ENCODE measurements at places on chromosomes 4 and X.

GRCh38 chr4:155877971-155878370, 11.9 kb upstream of the ASIC5 start:
- DNase-seq: no peak

DNA sequence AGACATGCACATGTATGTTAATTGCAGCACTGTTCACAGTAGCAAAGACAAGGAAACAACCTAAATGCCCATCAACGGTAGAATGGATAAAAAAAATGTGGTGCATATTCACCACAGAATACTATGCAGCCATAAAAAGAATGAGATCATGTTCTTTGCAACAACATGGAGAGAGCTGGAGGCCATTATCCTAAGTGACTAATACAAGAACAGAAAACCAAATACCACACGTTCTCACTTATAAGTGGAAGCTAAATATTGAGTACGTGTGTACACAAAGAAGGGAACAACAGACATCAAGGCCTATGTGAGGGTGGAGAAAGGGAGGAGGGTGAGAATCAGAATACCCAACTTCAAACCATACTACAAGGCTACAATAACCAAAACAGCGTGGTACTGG, 17.4 kb upstream of the LNX1 start:
- DNase-seq: no peak

DNA sequence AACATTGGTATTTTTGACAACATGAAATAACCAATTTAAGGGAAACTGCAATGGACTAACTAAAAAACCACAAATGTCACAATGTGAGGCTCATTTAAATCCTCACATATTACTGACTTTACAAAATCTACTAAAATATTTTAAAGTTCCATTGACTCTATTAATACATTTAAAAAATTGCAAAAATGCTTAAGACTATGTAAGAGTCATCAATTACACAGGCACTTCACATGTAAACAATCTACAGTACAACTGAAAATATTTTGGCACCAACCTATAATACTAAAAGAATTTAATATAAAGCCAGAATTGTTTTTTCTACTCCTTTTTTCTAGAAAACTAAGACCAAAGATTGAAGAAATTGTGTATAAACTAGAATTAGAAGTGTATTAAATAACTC, 76.8 kb upstream of the RBMXL3 start:
- no peak for DNase-seq

DNA sequence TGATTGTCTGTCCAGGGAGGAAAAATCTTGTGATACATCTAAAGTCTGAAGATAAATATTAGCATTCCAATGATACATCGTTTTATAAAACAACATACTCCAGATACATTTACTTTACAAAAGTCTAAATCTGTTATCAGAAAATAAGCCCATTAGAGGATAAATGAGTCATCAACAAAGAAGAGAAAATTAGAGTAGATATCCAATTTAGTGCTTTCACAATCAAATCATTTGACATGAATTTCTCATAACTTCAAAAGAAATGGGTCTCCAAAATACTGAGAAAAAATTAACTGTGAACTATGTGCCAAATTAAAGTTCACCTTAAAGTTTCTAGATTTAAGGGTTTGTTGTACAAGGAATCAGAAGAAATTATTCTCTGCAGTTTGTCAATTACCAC, 213.8 kb downstream of the ANK2 start:
- DNase-seq: no peak

DNA sequence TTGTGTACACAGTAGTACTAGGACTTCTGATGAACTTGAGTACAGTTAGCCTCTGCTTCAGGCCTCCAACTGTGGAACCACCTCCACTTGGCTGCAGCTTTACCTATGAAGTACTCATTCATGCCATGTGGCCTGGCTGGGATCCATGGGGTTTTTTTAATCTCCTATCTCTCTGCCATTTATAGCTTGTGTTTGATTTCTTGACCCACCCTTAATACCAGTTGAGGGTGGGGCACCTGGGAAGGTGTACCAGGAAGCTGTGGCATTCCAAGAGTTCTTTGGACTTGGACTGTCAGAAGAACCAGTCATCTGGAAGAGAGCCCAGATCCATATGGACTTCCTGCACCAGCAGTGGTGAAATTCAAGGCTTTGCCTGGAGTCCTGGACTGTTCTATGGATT, 230.1 kb downstream of the SHROOM3 start:
- no peak for DNase-seq

DNA sequence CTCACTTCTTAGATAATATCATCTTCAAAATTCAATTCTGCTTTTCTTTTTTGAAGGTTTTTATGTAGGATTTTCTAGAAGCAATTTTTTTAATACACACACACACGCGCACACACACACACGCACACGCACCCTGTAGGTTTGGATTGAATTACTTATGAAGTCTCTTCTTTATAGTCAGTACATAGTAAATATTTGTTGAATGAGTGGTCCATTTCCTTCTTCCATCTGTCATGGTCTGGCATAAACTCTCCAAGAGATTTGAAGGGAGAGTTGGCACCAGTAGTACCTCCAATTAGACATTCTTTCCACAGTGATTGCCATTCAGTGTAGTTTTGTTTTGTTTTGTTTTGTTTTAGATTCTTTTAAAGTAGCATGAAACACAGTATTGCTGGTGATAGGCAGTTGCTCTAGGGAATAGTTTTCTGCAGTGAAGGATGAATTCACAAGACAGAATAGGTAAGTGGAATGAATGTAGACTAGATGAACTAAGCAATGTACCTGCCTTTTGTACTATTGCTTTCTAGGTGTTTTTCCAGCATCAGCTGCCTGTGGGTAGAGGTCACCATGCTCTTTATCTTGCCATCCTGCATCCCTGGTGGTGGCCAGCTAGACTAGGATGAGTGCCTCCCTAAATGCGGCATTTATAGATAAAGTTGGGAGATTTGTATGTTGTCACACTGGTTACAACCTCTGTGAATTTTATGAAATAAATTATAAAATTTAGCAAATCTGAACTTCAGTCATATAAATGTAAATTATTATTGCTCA, 20.5 kb downstream of the PDLIM5 start:
- no peak for DNase-seq

- peak; percentile 47 for DNase-seq
Observed at GRCh38 chr4:38902695-38903094, 35.1 kb downstream of the FAM114A1 start.

All from NCI-H526 (cell line).